ENCODE measurements at places on chromosomes 6 and 20.
A peak's percentile ranks its signal among the peaks of the same experiment; 100 is the strongest.

DNA sequence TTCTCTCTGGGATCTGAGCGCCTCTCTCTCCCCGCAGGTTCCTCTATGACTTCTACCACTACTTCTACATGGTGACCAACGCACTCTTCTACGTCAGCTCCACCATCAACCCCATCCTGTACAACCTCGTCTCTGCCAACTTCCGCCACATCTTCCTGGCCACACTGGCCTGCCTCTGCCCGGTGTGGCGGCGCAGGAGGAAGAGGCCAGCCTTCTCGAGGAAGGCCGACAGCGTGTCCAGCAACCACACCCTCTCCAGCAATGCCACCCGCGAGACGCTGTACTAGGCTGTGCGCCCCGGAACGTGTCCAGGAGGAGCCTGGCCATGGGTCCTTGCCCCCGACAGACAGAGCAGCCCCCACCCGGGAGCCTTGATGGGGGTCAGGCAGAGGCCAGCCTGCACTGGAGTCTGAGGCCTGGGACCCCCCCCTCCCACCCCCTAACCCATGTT is 36.3 kb upstream of the MRGBP start:
- no peak for DNase-seq

- DNase-seq = peak; percentile 46
Measured at GRCh38 chr20:63969838-63970713, at the start of gene ZNF512B. TSS of gene ZNF512B (minus strand) at chr20:63969930. CDS start at chr20:63967950, 1,980 bp downstream.

DNA sequence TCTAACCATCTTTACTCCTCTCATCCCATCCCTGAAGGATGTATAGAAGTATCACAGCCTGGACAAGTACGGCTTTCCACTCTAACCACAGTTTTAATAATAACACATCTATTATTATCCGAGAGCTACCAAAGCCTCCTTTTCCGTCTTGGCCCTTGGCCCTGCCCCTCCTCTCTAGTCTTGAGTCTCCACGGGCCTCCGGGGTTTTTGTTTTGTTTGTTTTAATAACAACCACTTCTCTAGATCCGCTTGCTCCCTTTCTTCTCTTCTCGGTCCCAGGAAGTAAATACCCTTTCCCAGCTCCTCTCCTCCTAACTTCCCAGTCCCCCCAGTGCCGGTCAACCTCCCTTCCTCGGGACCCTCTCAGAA is 661 bp downstream of the LCA5 start:
- no peak for DNase-seq

DNA sequence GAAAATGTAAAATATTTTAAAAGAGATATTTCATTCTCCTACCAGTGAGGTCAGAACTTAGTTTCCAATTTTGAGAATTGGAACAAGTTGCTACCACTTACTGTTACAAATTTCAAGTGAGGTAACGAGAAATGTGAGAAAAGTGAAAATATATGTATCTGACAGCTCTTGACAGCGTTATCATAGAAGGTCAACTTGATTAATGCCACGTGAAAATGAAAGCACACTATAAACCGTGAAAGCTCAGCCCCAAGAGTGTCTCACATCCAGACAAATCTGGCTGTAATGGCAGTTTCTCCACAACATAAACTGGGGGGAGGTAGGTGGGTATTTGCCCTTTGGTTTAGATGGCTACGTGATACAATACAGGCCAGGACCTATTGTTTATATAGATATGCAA is 13.9 kb downstream of the HDGFL1 start:
- no peak for DNase-seq

Data from stimulated activated CD4-positive, alpha-beta T cell treated with anti-CD3 and anti-CD28 coated beads, TNF-alpha, amount 100 ng/mL, for 4 hours (primary cell).